ENCODE measurements at places on chromosomes 16 and 17.

DNA sequence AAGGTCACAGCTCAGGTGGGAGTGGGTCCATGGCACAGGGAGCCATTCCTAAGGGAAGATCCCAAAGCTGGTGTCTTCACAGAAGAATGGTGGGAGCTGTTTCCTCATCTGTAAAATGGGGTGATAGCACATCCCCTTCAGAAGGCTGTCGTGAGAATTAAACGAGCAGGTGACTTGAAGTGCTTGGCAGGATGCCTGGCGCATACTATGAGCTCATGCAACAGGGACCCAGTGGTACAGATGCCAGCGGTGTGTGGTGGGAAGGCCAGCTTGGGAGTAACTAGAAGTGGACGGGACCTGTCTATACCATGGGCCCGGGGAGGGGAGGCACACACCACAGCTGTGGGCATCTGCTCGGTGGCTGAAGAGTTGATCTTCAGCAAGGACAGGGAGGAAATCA is 189.3 kb upstream of the TNRC6C start:
- no peak for DNase-seq

DNA sequence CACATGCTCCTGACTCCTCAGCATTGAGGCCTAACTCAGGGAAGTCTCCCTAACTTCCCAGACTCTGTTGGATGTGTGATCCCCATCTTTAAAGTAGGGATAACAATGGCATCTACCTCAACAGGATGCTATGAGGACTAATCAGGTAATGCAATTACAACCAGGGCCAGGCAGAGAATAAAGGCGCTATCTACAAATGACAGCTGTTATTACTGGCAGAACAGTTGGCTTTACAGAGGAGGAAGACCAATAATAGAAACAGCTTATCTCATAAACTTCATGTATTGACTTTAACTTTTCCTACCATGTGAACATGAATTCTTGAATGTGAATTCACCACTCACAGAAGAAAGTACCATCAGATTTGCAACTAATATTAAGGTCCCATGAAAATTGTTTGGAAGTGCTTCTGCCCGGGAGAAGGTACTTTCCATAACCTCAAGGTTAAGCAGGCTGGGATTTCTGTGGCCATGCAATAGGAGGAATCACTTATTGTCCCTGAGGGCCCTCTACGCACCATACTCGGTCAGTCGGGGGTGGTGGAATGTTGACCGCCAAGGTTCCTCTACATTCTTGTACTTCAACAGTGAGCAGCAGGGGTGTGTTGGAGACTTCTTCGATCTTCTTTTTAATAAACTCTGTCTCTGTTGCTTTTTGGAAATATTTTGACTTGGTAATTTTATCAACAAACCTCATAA is 22.6 kb upstream of the ERN1 start:
- no peak for DNase-seq

- no peak for DNase-seq
Measured at GRCh38 chr16:28585674-28586073, 11.2 kb downstream of the SULT1A2 start.

DNA sequence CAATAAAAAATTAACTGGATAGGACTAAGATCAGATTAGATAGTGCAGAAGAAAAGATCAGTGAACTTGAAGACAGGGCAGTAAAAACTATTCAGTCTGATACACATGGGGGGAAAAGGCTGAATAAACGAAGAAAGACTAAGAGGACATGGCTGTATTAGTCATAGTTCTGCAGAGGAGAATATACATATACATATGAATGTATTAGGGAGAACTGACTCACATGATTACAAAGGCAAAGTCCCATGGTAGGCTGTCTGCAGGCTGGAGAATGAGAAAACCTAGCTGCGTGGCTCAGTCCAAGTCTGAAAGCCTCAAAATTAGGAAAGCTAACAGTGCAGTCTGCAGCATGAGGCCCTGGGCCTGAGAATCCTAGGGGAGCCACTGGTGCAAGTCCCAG is 98.2 kb upstream of the GNAO1 start:
- DNase-seq = no peak

DNA sequence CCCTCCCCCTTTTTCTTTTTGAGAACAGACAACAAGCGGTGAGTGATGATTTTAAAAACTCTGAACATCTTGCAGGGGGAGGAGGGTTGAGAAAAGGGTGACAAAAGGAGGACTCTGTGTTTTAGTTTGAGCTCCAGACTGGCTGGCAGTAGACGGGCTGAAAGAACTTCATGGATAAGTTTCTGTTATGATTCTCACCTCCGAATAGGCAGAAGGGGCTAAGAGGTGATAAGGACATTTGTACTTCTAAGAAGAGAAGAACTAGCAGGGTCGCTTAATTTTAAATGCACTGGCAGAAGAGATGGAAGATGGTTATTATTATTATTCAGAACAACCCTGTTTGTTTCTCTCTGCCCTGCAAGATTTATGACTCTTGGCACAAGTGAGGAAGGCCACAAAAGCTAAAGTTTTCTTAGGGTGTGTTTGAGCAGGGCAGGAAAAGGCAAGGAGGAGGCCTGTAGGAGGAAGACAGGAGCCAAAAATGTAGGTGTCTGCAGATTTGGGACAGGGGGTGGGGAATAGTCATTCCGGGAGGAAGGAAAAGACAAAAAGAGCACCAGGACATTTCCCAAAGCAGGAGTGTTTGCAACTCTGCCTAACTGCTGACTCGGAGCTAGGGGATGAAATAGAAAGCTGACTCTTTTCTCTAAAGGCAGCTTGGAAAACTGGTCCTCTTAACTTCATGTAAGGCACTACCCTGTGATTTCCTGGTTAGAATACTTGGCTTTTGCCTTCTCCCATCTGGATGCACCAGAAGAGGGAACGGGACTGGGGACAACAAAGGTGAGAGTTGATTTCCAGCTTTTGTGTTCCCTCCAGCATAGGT is 11.9 kb upstream of the HOXB2 start:
- DNase-seq = no peak

GRCh38 chr17:4998732-4999429 is 1.1 kb downstream of the KIF1C start:
- no peak for DNase-seq

DNA sequence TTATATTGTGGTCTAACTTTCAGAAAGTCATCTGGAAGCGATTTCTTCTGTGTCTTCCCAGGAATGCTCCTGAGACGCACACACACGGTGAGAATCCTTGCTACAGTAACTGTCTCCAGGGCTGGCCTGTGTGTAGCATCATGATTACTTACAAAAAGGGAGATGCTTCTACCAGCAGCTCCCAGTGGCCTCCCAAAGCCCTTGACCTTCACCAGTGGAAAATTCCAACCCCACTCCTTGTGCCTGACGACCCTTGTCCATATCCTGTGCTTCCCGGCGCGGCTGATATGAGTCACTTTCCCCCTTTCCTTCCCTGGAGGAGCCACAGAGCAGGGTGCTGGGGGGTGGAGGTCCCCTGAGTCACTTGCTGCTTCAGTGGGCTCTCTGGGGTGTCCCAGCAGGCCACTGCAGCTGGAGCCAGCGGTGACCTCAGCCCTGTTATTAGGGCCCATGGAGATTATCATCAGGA is 22.1 kb upstream of the NAT9 start:
- no peak for DNase-seq
